ENCODE measurements at places on chromosomes 4 and X.

DNA sequence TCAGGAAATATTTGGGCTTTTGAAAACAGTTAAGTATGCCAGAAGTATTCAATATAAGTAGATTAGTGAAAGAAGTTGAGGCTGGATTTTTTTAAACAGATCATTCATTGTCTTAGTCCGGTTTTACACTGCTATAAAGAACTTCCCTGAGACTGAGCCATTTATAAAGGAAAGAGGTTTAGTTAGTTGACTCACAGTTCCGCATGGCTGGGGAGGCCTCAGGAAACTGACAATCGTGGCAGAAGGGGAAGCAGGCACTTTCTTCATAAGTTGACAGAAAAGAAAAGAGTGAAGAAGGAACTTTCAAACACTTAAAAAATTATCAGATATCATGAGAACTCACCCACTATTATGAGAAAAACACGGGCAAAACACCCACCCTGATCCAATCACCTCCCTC lies 31.1 kb upstream of the CYLC1 start:
- DNase-seq = no peak

DNA sequence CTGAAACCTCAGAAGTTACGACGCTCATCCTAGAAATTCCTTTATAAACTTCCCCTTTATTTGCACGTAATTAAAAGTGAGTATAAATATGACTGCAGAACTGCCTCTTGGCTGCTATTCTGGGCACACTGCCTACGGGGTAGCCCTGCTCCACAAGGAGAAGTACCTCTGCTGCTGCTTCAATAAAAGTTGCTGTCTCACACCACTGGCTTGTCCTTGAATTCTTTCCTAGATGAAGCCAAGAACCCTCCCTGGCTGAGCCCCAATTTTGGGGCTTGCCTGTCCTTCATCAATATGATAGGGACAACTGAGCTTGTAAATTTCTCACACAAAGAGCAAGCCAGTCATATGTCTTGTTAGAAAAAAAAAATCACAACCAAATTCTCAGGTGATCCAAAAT lies 115.8 kb downstream of the VEGFC start:
- no peak for DNase-seq

GRCh38 chr4:111984169-111984819 lies 161.0 kb upstream of the FAM241A start:
- no peak for DNase-seq

- no peak for DNase-seq
Observed at GRCh38 chrX:102599951-102600579, 750 bp downstream of the ARMCX5 start.

DNA sequence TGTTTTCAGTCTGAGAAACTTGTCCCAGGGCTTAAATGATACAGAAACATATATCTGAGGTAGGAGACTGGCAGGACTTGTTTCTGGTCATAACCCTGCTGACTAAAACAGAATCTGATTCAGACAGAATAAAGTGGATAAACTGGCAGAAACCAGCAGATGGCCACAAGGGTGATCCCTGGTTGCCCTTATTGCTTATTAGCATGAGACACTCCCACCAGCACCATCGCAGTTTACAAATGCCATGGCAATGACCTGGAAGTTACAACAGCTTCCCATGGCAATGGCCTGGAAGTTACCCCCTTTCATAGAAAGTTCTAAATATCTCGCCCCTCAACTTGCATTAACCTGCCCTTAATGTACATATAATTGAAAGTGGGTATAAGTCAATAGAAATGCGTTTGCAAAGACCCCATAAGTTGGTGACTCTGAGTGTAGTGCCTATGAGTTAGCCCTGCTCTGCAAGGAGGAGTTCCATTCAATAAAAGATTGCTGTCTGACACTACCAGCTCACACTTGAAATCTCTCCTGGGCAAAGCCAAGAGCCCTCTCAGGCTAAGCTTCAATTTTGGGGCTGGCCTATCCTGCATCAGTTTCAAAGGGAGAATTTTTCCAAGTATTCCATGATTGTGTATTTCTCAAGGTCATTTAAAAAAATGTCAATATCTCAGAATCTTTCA lies 52.9 kb upstream of the PAGE5 start:
- no peak for DNase-seq

DNA sequence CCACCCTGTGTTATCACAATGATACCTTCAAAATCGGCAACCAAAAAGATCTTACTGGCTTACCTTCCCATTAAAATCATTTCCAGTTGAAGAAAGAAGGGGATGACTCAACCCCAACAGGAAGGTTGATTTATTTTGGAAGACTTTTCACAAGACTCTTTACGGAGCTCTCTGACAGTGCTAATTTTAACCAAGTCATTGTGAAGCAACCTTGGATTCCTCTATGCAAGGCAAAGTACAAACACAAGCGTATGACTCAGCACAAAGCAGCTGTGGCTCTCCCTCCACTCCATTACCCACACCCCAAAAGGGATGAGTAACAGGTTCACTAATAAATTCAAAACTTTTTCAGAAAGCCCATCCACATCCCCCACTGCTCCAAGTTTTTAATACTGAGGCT lies 213.8 kb upstream of the FGF13 start:
- DNase-seq = no peak

DNA sequence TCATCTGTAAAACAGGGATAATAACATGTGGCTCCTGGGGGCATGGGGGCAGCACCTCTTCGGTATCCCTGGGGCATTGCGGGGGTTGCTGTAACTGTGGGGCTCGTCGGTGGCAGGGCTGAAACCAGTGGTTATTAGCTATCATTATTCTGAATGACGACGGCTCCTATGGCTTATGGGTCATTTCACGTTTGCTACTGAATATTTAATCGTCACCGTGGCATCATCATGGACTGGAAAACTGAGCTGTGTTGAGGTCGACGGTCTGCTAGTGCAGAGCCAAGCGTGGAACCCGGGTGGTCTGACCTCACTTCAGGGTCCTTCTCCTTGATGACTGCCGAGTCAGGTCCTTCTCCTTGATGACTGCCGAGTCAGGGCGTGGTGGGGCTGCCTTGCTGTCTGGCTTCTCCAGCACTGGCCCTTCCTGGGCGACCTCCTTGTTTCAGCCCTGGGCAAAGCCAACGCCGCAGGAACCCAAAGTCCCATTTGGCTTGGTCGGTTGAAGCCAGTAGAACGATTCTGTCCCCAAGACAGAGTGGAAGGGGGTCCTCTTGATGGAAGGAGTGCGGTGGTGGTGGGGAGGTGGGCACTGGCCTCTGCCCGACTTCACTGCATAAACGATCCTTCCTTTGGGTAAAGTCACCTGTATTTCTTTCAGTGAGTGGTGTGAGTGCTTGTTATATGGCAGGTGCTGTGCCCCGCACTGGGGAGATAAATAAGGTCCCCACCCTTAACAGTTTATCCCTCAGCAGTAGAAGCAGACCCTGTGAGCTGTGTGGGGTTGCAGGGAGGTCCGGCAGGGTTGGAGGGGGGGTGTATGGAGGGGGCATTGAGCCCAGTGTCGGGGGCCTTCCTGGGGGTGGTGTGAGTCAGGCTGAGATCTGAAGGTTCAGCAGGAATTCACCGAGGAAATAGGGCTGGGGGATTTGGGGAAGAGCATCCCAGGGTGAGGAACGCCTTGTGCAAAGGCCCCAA lies 40.8 kb downstream of the PSAPL1 start:
- no peak for DNase-seq

- no peak for DNase-seq
Observed at GRCh38 chr4:175811228-175811627, 836 bp downstream of the GPM6A start.

GRCh38 chr4:54657551-54658251 lies at the start of gene KIT:
Gene KIT (plus strand): TSS chr4:54657957. CDS start chr4:54658015, 58 bp downstream.
- no peak for DNase-seq

GRCh38 chrX:102985192-102985591 lies 48.1 kb downstream of the RAB40AL start:
- DNase-seq = no peak

DNA sequence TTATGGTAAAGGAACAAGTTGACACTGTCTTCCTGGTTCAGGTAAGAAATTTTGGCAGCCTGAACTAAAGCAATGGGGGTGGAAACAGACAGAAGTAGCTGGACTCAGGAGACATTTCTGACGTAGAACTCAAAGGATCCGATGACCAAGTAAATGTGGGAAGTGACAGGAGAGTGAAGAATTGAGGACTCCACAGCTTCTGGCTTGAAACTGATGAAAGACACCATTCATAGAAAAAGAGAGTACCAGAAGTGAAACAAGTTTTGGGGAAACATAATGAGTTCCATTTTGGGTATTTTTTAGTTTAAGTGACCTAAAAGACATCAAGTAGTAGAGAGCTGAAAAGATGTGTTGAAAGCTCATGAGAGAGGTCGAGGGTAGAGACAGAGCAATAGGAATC lies 5.7 kb downstream of the FAM120C start:
- no peak for DNase-seq

GRCh38 chrX:123267220-123267619 lies 83.1 kb downstream of the GRIA3 start:
- no peak for DNase-seq

GRCh38 chr4:6391186-6391851 lies 81.1 kb downstream of the PPP2R2C start:
- no peak for DNase-seq

GRCh38 chrX:124529786-124530185 lies 183.4 kb downstream of the SH2D1A start:
- DNase-seq = no peak

DNA sequence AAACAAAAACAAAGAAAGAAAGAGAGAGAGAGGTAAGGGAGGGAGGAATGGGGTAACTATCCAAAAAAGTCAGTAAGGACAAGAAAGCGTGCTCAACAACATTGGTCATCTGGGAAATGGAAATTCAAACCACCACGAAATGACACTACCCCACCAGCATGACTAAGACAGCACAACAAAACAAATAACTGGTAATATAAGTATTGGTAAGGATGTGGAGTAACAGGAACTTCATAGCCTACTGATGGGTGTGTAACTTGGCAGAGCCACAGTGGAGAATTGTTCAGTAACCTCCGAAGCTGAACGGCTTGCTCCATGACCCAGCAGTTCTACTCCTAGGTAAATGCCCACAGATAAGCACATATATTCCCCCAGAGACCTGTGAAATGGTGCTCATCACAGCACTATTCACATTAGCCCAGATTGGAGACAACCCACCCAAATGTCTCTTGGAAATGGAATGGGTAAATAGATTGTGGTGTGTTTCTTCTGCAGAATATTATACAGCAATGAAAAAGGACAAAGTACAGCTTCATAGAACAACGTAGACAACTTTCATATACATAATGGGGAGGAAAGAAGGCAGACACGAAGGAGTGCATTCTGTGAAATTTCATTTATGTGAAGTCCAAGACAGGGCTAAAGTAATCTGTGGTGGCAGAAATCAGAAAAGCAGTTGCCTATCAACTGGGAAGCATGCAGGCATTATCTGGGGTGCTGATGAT lies 95.5 kb upstream of the ATP6AP2 start:
- no peak for DNase-seq

- no peak for DNase-seq
Observed at GRCh38 chrX:106300656-106301055, 132.6 kb downstream of the PWWP3B start.

GRCh38 chr4:184267206-184267608 lies 49.5 kb upstream of the ENPP6 start:
- DNase-seq = no peak

DNA sequence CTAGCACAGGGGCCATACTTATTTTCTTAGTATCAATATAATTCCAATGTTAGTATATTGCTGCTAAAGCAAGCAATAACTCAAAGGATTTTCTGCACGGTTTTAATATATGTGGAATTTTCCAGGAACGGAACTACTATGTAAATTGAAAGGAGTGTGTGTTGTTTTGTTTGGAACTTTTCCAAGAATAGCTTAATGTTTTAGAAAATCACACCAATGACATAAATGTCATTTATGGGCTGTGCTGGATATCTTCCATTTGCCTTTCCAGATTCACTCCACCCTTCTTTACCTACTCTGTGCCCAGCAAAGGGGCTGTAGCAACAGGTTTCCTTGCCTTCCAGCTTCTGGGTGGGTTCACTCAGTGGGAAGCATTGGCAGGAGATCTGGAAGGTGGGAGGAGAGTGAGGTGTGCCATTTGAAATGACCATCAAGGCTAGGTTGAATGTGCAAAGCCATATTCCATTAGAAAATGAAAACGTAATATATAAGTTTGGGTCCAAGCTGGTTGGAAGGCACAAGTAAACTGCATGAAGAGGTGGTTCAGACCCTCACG lies 25.2 kb upstream of the ZFX start:
- DNase-seq = no peak

DNA sequence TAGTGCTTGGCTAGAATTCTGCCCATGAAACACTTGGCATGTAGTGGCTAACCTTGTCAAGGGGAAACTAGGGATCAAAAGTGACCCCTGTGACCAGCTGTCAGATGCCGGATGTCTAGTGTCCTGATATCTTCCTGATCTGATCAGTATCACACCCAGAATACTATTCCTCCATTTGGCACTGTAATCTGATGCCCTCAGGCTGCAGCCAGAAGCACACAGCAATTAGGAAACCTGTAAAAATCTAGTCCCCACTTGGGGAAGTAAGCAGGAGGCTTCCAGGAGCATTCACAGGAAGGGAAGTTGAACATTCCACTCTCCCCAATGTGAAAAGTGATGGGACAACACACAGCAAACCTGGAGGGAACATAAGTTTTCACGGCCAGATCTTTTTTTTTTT lies 125.1 kb downstream of the HS6ST2 start:
- DNase-seq = no peak

DNA sequence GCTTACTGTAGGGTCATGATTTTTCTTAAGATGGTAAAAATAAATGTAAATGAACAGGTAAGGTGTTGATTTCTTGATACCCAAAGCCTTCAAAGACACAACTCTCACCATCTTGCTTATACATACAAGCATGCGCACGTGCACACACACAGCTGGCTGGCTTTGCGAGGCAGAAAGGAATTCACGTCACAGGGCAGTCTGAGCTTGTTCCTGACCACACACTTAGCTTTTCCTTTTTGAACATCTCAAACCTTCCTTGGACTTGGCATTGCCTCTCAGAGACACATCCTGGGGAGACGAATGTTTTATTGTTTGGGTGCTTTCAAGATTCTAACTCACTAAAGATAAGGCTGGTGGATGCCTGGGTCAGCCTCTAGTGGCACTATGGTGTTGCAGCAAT lies 175.0 kb downstream of the NHS start:
- no peak for DNase-seq

- no peak for DNase-seq
Observed at GRCh38 chr4:79042079-79042674, 102.9 kb upstream of the PAQR3 start.

DNA sequence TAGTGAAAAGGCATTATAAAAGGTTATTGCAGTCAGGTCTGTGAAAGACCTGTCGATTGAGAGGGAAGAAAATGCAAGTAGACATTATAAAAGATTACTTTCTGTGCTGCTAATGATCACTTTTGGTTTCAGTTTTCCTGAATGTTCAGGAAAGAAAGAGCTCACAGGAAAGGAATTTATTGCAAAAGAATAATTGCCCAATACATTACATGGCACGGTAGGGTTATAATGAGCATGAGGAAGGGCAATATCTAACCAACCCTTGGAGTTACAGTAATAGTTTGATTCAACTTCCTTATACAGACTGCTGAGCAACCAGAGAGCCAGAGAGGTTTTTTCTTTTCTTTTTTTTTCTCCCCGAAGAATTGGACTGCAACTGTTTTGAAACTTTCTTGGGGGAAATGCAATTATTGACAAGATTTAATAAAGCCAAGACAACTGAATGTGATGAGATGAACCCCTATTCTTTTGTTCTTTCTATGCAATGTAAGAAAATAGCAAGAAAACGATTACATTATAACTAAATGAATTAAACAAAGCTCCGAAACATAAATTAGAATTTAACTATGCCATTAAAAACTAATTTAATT lies 247.0 kb downstream of the C4orf33 start:
- DNase-seq = no peak

GRCh38 chrX:24229976-24230375 lies 80.4 kb downstream of the ZFX start:
- DNase-seq = no peak

GRCh38 chr4:125315576-125316400 lies 1.0 kb downstream of the FAT4 start:
- DNase-seq = no peak

GRCh38 chr4:153114771-153115321 lies 89.4 kb upstream of the TRIM2 start:
- no peak for DNase-seq
